ENCODE measurements at places on chromosomes 1 and 21.
A peak's percentile ranks its signal among the peaks of the same experiment; 100 is the strongest.

- DNase-seq: no peak
These were observed 40.6 kb downstream of the CHRM3 start for GRCh38 chr1:239426821-239427475.

DNA sequence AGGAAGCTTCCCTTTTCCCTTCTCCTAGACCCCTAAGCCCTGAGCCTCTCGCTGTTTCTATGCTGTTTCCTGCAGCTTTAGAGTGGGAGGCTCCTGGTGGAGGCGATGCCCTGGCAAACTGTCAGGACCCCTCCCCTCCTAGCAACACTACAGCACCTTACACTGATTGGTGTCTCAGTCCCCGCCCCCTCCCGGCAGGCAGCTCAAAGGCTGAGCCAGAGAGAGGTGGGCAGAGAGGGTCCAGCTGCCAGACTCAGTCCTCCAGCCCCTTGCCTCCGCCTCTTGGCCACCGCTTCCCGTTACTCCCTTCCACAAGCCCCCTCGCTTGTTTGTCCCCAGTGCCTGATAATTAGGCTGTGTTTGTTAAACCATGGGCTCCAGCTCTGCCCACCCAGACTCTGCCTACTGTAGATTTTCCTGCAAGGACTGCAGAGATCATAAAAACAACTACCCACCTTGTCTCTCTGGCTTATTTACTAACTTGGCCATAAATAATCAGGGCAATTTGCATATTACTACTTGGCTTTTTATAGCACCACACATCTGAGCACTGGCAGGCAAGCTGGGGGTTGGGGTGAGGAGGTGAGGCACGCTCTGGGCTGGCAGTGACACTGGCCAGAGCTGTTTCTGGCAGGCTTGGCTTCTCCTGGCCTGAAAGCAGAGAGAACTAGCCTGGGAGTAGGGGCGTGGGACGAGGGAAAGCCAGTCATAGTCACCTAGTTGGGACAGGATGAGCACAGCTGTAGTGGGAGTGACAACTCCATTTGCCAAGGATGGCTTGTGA, 107.5 kb downstream of the CSMD2 start:
- DNase-seq: no peak

DNA sequence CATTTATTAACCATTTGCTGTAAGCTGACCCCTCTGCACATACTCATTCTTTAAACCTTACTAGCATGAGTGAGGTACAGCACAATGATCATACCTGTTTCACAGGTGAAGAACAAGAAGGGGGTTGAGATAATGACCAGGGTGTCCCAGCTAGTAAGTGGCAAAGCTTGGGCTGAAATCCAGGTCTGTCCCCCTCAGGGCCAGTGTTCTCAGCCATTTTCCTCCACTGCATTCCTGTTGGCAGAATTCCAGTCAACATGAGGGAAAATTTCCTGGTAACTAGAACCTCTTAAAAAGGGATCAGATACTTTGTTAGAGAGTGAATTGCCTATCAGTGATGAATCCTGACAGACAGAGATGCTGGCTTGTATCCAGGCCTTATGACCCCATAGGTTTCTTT, 48.1 kb downstream of the SPATA46 start:
- DNase-seq: peak; percentile 53

DNA sequence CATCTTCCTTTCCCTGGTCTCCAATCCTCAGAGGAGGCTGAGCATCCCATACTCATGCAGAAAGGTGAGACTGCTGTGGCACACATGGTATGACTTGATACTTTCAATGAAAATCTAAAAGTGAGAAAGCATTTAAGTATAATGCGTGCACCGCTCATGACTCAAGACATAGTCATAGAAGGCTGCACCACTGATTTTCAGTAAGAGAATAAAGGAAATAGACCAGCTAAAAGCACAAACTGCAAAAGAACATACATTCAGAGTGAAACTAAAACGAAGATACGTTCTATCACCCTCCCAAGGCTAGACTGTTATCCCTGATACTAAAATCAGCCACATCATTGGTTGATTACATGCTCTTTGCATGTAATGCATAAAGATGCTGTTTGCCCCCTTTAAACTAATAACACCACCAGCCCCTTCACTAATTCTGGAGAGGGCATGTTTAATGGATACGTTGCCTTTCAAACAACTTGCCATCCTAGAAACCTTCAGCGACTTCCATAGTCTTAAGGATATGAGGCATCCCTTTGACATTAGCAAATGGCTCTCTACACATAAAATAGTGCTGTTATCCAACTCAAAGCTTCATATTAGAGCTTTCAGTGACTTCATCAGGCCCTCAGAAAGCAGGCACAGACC, 2.1 kb downstream of the PLD5 start:
- DNase-seq: no peak

Data from T47D (cell line).